ENCODE measurements at places on chromosomes 4 and X.

DNA sequence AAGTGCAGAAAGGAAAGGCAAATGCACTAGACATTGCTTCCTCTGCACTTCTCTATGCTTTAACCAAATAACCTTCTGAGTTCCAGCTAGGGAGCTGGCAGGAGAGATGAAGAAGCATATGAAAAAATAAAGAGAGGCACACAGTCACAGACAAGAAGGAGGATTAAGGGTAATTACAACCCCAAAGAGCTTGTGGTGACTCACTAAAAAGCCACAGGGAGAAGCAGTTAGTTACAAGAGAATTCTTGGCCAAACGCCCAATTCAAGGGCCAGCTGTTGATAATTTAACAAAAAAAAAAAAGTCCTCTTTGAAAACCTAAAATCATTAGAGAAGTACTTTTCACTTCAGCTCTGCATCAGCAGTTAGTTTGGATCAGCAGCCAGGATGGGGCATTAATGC lies 478.0 kb downstream of the KCNIP4 start:
- DNase-seq, result no peak

DNA sequence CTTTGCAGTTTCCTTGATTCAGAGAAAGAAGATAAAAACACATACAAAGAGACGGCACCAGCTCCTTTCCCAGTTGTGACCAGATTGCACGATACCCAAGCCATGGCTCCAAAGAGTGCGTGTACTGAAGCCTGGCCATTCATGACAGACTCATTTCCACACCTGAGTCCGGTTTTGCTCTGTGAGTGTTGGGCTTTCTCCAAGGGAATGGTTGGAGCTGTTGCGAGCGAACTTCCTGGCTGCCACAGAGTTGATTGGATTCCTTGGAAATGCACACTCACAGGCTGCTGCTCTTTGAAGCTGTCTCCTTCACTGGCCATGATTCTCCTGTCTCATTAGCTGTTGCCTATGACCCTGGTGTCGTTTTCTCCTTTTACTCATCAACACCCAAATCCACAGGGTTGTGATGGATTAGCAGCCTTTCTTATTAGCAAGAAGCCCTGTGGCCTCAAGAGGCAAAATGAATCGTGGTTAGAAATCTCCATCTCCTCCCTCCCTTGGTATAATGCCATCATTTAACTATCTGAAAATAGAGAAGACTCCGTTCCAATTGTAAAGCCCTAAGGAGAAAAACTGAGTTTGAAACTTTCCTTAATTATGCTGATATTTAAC lies 43.9 kb upstream of the BBS12 start:
- no peak for DNase-seq

DNA sequence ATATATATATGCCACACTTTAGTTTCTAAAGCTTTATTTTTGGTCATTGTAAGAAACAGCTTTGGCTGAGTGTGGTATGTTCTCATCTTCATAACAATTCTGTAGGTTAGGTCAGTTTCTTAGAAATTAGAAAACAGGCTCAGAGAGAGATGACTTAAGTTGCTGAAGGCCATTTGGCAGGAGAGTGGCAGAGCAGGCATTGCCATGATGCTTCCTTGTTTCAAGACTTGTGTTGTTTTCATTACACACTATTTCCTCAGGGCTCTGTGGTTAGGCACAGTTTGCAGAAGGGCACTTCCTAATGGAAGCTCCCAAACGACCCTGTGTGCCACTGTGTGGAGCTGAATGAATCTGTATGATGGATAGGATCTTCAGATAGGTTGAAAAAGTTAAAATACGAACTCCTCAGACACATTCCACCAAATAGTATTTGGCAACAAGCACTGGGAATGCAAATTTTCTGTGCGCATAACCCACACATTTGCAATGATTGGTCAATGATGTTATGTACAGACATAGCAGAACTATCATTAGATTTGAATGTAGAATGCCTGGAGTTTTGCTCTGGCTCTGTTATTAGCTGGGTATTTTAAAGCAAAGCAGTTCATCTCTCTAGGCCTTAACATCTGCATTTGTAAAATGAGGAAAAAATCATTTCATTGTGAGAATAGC lies 274.3 kb upstream of the HS3ST1 start:
- DNase-seq, result no peak

DNA sequence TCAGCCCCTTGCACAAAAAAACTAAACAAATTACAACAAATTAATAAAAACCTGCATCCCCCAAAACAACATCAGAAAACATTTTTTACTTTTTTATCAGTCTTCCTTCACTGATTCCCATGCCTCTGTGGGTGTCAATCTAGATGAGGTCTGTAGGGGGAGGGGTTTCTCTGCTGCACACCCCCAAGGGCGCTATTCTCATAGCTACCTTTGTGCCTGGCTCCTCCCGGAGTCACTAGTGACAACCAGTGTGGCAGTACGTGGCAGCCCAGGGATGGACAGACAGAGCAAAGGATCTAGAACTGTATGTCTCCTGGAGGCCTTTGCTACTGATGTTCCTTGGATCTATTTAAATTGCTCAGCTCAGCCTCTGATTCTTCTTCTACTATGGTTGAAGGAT lies 228.1 kb upstream of the ANXA3 start:
- no peak for DNase-seq

- DNase-seq, result no peak
Measured at GRCh38 chr4:16411501-16412085, 185.3 kb upstream of the TAPT1 start.

- no peak for DNase-seq
Measured at GRCh38 chrX:154027022-154027402, 7.3 kb upstream of the IRAK1 start.

GRCh38 chr4:14568351-14568750 lies 433.9 kb upstream of the CPEB2 start:
- DNase-seq, result no peak

DNA sequence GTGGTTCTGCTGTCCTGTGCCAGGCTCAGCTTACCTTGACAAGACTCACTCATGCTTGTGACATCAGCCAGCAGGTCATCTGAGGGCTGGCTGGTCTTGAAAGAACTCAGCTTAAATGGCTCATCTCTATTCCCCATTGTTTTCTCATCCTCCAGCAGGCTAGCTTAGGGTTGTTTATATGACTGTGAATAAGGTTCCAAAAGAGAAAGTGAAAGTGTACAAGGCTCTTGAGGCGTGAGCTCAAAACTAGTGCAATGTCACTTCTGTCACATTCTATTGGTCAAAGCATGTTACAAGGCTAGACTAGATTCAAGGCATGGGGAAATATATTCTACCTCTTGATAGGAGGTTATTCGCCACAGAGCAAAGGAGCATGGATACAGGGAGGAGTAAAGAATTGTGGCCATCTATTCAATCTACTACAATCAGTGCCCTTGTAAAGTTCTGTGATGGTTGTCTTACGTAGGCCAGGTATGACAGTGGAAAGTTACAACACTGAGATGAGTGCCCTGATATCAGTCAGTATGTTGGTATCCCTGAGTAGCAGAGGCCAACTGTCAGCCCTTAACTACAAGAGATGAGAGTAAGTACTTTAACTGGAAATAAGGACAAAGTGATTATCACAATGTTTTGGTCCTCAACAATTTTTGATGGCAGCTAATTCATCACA lies 19.8 kb upstream of the TMLHE start:
- peak; percentile 13 for DNase-seq

DNA sequence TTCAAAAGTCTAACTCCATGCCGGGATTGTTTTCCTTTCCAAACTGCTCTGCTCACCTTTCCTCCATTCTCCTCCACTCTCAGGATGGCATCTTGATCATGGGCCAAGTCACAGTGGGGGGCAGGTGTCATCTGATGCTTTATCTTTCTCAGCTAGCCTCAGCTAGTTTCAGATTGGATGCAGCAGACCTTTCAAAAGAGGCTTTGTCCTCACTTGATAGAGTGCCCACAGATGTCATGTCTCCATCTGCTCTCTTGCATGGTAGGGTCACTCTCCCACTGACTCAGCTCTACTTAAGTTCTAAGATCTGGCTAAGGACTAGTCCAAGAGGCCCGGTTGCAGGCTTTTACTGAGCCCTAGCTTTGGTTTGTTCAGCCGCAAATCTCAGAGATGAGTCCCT lies 341.8 kb upstream of the GALNT7 start:
- no peak for DNase-seq
